Fibroblast of upper back skin (primary cell): ENCODE measurements at places on chromosomes 11 and 22.

DNA sequence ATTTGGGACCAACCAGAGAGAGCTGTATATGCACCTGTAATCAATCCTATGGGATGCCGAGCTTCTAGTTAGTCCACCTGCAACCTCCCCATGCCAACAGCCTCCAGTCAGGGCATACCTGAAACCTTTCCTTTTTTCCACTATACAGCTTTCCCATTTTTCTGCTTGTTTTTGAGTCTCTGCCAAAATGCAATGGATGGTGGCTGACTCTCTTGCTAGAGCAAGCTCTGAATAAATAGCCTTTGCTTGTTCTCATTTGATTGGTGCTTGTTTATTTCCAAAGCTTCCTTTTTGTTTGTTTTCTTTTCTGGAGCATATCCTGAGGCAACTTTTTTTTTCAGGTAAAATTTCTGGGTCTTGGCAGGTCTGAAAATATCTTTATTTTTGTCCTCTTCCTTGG, 58.0 kb upstream of the PLET1 start:
- no peak for DNase-seq

GRCh38 chr11:11230087-11230486, 123.0 kb downstream of the CSNK2A3 start:
- DNase-seq: no peak

DNA sequence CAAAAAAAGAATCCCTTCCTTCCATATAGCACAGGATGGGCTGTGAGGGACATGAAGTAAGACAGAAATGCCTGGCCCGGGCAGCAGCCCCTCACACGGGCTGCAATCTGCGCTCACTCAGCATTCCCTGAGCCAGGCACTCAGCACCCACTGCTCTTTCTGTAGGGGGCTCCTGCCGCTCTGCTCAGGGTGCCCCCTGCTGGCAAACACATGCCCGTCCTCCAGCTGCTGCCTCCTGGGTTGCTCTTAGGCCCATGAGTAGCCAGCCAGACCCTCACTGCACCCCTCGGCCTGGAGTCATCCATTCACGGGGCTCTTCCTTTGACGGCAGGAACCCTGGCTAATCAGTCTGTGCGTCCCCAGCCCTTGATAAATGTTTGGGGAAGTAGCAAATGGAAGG, 6.9 kb downstream of the MCAT start:
- no peak for DNase-seq

GRCh38 chr22:29142116-29142515, 63.6 kb upstream of the EMID1 start:
- DNase-seq: no peak

- no peak for DNase-seq
Measured at GRCh38 chr22:19811211-19811621, 43.5 kb downstream of the GNB1L start.

GRCh38 chr11:35343033-35343598, 76.2 kb downstream of the SLC1A2 start:
- no peak for DNase-seq

DNA sequence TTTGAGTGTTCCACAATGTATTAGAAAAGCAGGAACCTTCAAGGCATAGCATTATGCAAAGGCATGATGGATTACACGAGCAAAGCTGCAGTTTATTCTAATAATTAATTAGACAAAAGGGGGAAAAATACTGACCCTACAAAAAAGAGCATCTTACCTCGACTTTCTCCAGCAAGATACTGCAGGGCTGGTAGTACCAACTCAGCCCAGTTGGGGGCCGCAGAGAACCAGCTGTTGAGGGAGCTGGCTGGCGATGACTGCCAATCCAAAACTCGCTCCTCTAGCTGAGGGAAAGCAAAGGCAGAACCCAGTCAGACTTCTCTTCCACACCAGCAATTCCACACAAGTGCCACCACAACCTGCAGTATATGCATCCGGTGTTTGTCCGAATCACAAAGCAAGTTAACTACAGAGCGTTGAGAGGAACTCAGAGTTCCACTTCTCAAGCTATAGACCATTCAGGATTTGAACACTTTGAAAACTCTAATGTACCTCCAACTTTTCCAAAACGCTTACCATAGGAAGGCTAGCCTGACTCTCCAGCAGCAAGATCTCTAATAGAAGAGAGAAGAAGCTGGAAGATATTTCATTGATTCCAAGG, 13.7 kb downstream of the NFRKB start:
- DNase-seq: no peak

- DNase-seq: no peak
Measured at GRCh38 chr11:60064111-60064510, 7.6 kb downstream of the MS4A3 start.

- DNase-seq: peak; percentile 46
Measured at GRCh38 chr22:26835929-26836528, 178.6 kb downstream of the MIAT start.

DNA sequence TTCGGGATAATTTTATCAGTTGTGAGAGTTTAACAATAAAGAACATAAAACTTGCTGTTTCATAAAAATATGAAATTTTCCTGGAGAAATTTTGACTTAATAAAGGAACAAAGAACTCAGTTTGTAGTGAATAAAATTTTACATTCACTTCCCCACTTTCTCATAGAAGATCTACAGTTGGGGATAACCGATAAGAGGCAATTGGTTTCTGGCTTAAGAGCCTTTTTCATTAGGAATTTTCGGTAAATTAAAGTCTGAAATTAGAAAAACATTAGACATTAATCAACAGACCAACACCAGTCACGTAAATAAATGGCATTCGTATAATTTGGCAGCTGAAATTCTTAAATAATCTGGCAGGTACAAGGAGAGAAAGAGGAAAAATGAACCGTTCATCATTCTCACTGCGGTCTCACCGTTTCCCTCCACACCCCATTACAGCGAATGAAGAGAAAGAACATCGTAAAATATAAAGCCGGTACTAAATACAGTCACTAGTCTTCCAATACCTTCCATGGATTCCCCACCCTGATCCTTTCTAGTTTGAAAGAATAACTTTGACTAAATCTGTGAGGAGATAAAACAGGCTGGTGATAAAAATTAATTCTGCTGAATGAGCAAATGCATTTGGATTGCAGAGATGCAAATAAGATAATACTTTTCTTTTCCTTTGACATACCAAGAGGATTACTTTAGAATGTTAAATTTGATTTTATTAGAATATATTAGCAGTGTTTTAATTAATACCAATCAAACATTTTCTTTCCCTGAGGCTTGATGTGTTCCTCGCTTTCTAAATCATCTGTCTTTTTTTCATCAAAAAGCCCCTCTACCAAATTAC, 19.5 kb downstream of the BLID start:
- DNase-seq: no peak

GRCh38 chr11:20415432-20415831, 27.9 kb downstream of the PRMT3 start:
- DNase-seq: no peak

- DNase-seq: peak; percentile 74
Measured at GRCh38 chr11:47523490-47524225, 29.3 kb downstream of the CELF1 start.

- no peak for DNase-seq
Measured at GRCh38 chr11:68146704-68147474, 25.7 kb upstream of the CHKA start.

DNA sequence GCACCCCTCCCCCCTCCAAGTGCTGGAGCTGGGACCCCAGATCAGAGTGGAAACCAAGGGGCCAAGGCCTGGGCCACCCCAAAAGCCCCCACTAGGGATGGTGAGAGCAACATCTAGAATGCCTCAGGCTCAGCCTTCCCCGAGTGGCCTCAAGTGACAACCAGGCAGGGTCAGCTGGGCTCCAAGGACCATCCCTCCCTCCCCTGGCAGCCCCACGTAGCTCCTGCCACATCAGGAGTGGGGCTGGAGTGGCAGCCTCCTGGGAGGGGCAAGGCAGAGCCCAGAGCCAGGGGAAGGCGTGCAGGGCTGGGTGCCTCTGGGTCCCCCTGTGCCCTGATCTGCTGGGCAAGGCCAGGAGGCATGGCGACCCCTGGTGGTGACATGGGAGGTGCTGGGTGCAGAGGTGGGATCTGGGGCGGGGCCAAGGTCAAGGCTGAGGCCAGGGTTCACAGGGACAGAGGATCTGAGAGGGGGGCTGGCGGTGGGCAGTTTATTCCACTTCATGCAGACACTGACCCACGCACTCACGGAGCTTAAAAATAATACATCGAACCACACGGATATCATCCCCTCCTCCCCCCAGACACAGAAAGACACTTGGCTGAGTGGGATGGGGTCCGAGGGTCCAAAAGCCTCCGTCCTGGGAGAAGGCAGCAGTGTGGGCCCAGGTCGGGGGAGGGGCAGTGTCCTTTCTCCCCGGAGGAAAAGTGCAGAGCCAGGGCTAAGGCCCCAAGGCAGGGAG, 15.8 kb upstream of the EHD1 start:
- DNase-seq: peak; percentile 62

DNA sequence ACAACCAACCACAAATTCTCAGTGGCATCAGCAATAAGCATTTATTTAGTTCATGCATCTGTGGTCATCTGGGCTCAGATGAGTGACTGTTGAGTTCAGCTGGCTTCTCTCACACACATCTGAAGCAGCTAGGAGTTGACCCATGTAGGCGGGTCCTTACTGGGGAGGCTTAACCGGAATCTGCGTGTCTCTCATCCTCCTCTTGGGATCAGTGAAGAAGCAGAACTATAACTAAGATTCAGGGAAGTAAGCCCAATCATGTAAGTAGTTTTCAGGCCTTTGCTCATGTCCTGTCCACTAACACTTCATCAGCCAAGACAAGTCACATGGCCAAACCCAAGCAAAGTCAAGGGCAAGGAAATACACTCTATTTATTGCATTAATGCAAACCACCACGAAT, 236.2 kb downstream of the C11orf87 start:
- no peak for DNase-seq

GRCh38 chr22:44444341-44445306, 53.4 kb downstream of the RTL6 start:
- no peak for DNase-seq

DNA sequence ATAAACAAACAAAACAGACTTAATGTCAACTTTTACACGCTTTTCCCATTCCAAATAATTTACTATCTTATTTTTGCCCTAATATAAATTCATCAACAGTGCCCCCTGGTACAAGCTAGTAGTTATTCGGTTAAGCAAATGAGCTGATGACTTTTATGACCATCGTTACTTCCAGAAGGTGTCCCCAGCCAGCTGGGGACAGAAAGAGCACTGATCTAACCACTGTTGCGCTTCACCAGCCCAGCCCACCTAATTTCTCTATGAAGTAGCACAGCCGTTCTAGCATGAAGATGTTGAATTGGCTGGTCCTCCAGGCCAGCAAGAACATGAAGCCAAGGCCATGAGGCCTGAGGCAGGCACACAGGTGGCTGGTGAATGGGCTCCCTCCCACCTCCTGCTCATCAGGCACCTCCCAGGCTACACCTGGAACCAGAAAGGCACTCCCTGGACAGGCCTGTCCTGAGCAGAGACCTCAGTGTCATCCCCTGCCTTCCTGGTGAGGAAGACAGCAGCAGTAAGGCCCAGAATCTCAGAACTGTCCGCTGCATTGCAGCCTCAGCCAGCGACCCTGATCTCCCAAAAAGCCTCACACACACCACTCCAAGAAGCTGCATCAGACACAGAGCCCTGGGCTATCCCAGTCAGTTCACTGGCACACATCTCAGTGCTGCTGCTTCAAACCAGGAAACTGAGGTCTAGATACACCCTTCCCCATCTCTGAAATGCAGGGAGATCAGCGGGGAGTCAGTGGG, 12.9 kb downstream of the GNB1L start:
- DNase-seq: no peak

DNA sequence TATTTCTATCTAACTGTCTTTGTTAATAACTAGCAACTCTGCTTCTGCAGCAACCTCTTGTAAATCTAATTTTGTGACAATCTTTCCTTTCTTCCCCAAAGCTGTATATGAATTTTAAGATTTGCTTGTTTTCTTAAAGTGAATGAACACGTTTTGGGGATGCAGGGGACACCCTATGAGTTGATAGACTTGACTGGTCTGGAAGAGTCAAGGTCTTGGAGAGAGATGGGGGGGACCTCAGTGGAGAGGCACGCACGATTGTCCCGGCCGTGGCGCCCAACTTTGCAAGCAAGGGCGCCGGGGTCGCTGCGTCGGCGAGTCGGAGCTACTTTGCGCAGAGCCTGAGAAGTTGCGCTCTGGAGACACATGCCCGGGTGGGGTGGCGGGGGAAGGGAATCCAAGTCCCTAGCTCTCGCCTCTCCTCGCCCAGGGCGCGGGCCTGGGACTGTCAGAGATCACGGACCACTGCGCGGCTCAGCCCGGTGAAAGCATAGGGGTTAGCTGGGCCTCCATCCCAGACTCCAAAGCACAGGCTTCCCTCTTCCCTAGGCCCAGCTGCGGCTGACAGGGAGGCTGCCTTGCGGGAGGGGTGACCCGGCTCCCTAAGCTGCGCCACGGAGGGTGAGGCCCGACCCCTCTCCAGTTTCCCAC, 854 bp downstream of the ABCC8 start:
- DNase-seq: no peak

DNA sequence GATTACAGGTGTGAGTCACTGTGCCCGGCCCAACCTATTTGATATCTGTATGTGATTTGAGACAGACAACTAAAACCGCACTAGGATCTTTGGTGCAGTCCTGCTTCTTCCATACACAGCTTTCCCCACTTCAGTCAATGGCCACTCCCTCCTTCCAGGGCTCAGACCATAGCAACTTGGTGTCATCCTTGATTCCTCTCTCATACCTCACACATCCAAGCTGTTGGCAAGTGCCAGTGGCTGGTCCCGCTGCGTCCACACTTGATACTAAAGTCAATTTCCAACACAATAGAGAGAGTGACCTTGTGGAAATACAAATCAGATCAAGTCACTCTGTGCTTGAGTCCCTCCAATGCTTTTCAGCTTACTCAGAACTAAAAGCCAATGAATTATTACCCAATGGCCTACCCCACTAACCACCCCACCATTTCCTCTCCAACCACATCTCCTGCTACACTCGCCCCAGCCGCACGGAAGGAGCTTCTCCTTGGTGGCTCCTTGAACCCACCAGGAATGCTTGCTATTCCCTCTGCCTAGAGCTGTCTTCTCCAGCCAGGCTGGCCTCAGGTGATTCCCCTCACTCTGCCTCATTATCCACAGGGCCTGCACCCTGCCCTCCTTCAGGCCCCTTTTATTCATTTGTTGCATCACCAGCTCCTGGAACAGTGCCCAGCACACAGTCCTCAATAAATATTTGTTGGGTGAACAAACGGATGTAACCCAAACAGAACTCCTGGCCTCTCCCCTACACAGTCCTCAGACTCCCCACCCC, 12.9 kb downstream of the ABTB2 start:
- DNase-seq: peak; percentile 95

GRCh38 chr11:112002491-112003216, 22.6 kb upstream of the DLAT start:
- DNase-seq: no peak

GRCh38 chr11:114359342-114359741, 41.0 kb downstream of the C11orf71 start:
- peak; percentile 59 for DNase-seq
